Suprapubic skin (tissue), 4 donors: ENCODE measurements at places on chromosomes 13 and 19.
A peak's percentile ranks its signal among the peaks of the same experiment; 100 is the strongest.

- peak; percentile 90 for DNase-seq
Observed at GRCh38 chr13:112711528-112712265, 21.9 kb downstream of the ATP11A start.

DNA sequence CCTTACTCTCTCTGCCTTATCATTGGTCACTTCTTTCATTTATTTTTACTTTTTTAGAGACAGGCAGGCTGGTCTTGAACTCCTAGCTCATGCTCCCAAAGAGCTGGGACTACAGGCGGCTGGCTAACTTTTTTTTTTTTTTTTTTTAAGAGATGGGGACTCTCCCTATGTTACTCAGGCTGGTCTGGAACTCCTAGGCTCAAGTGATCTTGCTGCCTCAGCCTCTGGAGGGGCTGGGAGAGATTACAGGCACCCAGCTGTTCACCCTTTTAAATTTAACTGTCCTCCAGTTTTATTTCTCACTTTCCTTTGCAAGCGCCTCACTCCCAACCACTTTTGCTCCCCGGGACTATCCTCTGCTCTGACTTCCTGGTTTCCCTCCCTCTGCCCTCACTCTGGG is 5.6 kb upstream of the CLDN10 start:
- no peak for DNase-seq

GRCh38 chr13:110685305-110686020 is 20.5 kb downstream of the CARS2 start:
- no peak for DNase-seq

- no peak for DNase-seq
Observed at GRCh38 chr13:113552079-113552478, 32.5 kb upstream of the TFDP1 start.

GRCh38 chr13:88281841-88282240 is 610.7 kb downstream of the SLITRK5 start:
- no peak for DNase-seq

- peak; percentile 40 for DNase-seq
Observed at GRCh38 chr13:26988059-26988769, 183.4 kb downstream of the USP12 start.

DNA sequence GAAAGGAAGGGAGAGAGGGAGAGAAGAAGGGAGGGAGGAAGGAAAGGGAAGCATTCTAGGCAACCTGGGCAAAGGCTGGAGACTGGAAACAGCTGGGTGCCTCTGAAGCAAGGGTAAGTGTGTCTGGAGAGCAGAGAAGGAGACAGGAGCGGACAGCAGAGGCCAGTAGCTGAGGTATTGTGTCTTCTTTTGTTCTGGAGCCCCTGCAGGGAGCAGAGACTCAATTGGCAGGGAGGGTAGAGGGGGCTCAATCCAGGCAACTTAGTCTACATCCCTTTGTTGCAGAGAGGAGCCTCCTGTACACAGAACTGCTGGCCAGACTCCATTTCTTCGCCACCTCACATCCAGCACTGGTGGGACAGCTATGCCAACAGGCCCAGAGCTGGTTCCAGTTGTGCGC is 53.2 kb downstream of the NWD1 start:
- DNase-seq, result no peak

DNA sequence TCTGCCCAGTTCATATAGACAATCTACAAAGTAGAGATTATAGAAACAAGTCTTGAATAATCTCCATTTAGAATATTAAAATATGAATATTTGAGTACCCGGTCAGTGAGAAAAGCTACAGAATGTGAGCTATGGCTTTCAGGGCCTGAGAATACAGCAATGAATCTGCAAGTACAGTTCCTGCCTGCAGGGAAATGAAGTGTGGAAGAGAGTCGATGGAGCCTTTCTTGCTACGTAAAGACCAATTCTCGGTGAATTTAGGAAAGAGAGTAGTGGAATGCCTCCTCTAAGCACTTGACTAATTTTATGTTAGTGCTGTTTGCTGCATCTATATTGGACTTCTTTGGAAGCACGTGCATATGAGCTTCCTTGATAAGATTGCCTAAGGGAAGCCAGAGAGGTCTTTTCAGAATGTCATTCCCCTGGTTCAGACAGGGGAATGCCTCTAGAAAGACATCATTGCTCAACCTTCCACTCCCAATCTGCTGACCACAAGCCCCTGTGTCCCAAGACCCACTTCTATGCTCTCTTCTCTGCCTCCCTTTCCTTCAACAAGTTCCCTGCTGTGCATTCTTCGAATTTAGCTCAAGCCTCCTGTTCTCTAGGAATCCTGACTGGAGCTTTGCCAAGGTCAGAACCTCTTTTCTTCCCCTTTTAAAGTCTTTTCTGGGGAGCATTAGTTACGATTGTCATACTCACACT is 41.9 kb downstream of the GPC6 start:
- no peak for DNase-seq

DNA sequence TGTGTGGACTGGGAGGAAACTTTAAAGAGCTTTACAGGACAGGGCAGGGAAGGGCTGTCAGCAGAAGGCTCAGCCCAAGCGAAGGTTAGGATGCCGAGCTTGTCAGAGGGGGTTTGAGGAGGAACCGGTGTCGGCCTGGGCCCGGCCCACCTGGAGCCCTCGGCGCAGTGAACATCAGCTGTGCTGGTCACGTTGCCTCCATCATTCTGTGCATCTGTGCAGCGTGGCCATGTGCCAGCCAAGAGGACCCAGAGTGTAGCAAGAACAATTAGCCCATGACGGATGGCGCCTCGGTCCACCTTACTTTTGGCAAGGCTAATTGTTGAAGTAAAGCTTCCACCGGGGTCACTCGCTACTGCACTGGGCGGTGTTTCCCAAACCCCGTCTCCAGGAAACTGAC is 161.4 kb downstream of the PTPRS start:
- no peak for DNase-seq
